Lung (tissue), 17 donors: ENCODE measurements at places on chromosomes 7 and 10. TPM values are rescaled to one million over a fixed set of nuclear protein-coding genes. Genes with fewer than 3 reads are reported as not detected.
A peak's percentile ranks its signal among the peaks of the same experiment; 100 is the strongest.

- no peaks in the 10 kb centered on the region for H3K27me3 ChIP-seq
- H3K4me1 ChIP-seq = no peaks in the 10 kb centered on the region
- H3K36me3 ChIP-seq = peaks cover 23% of the 10 kb centered on the region
- no peak for DNase-seq
Observed at GRCh38 chr10:1130995-1131790, 75.0 kb downstream of the WDR37 start.

DNA sequence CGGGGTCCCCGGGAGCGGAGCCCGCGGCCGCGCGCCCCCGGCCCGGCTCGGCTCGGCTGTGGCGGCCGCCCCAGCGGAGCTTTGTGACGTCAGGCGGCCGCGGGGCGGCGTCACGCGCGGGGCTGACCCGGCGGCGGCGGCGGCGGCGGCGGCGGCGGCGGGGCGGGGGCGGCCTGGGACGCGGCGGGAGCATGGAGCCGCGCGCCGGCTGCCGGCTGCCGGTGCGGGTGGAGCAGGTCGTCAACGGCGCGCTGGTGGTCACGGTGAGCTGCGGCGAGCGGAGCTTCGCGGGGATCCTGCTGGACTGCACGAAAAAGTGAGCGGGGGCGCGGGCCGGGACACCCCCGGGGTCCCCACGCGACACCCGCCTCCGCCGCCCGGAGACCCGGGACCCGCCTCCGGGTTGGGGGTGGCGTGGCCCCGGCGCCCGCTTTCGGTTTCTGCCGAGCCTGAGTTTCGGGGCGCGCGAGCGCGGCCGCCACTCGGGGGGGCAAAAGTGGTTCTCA lies at the start of gene PWWP2B:
TSS of gene PWWP2B (plus strand) at position 165 of the 506 bp plus-strand sequence. CDS start at position 192, 27 bp downstream.
- H3K4me3 ChIP-seq = peak within 1 kb of the TSS; percentile 72
- H3K27me3 ChIP-seq = no peaks in the 10 kb centered on the region
- peak within 1 kb of the TSS; percentile 92 for H3K27ac ChIP-seq
- peak; percentile 52 for DNase-seq
- no peaks in the 10 kb centered on the region for H3K36me3 ChIP-seq

GRCh38 chr7:127647636-127648035 lies 4.4 kb upstream of the SND1 start:
- no peak overlapping the region for H3K27ac ChIP-seq
- DNase-seq = no peak
- no peaks in the 10 kb centered on the region for H3K36me3 ChIP-seq
- no peaks in the 10 kb centered on the region for H3K27me3 ChIP-seq

DNA sequence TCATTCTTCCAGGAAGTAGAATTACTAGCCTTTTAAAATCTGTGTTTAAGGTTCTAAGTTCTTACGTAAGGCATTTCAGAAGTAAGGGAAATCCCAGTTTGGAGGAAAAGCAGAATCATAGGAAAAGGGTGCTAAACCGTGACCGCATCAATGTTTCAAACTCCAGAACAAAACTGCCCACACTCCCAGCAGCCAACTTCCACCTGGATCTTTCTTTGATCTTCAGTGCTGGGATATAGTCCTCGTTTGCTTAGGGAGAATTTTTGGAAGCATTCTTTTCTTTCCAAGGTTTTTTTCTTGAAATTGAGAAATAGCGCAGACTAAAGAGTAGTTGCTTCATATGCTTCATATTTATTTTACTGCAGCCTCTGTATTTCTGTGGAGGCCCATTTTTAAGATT lies 8.9 kb downstream of the PROSER2 start:
- no peaks in the 10 kb centered on the region for H3K27me3 ChIP-seq
- H3K36me3 ChIP-seq = no peaks in the 10 kb centered on the region
- no peak overlapping the region for H3K27ac ChIP-seq
- DNase-seq = no peak
- peaks cover 3% of the 10 kb centered on the region for H3K4me1 ChIP-seq

- no peak overlapping the region for H3K4me3 ChIP-seq
- H3K27ac ChIP-seq = no peak overlapping the region
- no peaks in the 10 kb centered on the region for H3K27me3 ChIP-seq
Observed at GRCh38 chr7:15543256-15543655, 18.6 kb downstream of the AGMO start.

DNA sequence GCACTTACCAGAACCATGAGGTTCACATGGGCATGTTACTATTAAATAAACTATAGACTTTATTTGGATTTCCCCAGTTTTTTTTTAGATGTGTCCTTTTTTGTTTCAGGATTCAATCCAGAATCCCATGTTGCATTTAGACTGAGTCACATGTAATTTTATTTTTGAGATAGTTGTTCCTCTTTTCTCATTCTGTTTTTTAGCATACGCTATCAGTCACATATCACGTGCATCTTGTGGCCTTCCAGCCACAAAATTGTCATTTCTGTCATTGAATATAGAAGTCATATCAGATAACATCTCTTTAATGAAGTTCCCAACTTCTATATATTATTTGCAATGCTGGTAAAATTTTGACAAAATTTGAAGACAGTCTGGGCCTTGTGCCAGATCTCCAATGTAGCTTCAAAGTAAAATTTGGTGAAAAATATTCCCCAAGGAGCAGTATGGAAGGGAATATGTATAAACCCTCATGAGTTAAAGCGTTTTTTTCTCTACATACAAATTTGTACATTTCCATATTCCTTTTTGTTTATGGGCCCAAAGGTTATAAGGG lies 132.3 kb upstream of the MKI67 start:
- no peak overlapping the region for H3K4me3 ChIP-seq
- H3K27ac ChIP-seq = no peak overlapping the region
- peaks cover 5% of the 10 kb centered on the region for H3K27me3 ChIP-seq
- no peaks in the 10 kb centered on the region for H3K4me1 ChIP-seq
- DNase-seq = peak; percentile 63

DNA sequence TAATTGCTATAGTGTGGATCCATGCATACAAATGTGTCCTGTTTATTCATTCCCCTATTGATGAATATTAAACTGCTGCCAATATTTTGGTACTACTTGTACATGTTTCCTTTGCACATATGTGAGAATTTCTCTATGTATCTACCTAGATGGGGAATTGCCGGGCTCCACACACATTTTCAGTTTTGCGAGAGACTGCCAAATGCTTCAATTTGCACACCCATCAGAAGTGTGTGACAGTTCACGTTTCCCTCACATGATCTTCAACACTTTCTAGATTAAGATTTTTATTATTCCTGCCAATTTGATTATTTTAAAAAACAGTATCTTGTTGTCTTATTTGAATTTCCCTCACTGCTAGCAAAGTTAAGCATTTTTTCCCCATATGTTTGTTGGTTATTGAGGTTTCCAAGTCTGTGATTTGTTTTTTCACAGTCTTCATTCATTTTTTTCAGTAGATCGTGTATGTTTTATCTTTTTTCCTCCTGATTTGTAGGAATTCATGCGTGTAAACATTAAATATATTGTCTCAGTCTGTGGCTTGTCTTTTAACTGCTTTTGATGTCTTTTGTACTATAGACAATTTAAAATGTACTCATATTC lies 2.4 kb upstream of the KLF14 start:
- peaks cover 5% of the 10 kb centered on the region for H3K4me1 ChIP-seq
- DNase-seq = no peak
- peaks cover 77% of the 10 kb centered on the region for H3K27me3 ChIP-seq
- H3K4me3 ChIP-seq = no peak overlapping the region
- no peak overlapping the region for H3K27ac ChIP-seq

DNA sequence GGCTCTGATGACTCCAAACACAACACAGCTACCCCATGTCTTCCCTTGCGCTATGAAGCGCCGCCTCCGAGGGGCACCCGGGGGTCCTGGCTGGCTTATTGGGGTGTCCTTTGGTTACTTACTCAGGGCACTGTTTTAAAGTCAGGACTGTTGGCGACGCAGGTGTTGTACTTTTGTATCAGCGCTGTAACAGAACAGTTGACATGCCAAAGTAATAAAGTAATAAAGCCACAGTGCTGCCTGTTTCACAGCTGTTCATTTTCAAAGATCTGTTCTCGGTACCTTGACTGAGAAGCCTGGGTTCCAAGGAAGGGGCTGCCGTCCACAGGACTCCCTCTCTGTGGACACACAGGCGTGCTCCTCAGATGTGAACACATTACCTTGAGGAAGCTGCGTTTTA lies 64.1 kb downstream of the WDR37 start:
- no peak overlapping the region for H3K27ac ChIP-seq
- no peak for DNase-seq

DNA sequence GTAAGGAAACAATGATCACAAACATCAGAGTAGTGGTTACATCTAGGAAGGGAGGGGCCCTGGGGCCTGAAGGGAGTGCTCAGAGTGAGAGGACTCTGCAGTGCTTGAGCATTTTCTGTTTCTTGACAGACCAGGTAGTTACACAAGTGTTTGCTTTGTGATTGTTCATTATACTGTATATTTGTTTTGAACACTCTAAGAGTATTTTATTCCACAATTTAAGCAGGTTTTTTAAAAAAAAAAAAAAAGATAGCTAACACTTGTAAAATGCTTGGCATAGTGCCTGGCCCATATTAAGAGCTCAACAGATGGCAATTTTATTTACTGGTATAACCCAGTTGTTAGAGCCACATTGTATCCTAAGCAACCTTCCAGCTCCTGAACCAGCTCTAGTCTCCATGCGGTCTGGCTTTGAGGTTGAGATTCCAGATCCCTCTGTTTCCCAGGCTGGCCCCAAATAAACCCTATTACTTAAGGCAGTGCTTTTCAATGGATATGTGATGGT lies 20.1 kb upstream of the ATXN7L1 start:
- no peak overlapping the region for H3K4me3 ChIP-seq
- no peaks in the 10 kb centered on the region for H3K36me3 ChIP-seq
- no peaks in the 10 kb centered on the region for H3K4me1 ChIP-seq
- H3K27me3 ChIP-seq = no peaks in the 10 kb centered on the region

GRCh38 chr10:4101918-4102654 lies 317.1 kb upstream of the KLF6 start:
- no peak for DNase-seq
- no peak overlapping the region for H3K4me3 ChIP-seq
- H3K4me1 ChIP-seq = no peaks in the 10 kb centered on the region
- no peaks in the 10 kb centered on the region for H3K27me3 ChIP-seq
- H3K27ac ChIP-seq = no peak overlapping the region

DNA sequence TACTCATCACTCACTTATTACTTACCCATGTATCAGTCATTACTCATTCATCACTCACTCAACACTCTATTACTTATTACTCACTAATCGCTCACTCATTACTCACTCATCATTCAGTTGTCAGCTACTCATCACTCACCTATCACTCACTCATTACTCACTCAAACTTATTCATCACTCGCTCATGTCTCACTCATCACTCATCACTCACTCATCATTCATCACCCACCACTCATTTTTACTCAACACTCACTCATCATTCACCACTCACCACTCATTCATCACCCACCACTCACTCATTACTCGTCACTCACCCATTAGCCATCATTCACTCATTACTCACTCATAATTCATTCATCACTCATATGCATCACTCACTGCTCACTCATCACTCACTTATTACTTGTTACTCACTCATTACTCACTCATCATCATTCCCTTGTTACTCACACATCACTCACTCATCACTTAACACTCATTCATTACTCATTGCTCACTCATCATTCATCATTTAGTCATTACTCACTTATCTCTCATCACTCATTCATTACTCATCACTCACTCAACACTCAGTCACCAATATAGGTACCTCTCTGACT lies 237.9 kb downstream of the ADARB2 start:
- H3K36me3 ChIP-seq = no peaks in the 10 kb centered on the region
- H3K4me3 ChIP-seq = no peak overlapping the region
- no peak for DNase-seq
- H3K27ac ChIP-seq = no peak overlapping the region
- no peaks in the 10 kb centered on the region for H3K27me3 ChIP-seq
- H3K4me1 ChIP-seq = no peaks in the 10 kb centered on the region

DNA sequence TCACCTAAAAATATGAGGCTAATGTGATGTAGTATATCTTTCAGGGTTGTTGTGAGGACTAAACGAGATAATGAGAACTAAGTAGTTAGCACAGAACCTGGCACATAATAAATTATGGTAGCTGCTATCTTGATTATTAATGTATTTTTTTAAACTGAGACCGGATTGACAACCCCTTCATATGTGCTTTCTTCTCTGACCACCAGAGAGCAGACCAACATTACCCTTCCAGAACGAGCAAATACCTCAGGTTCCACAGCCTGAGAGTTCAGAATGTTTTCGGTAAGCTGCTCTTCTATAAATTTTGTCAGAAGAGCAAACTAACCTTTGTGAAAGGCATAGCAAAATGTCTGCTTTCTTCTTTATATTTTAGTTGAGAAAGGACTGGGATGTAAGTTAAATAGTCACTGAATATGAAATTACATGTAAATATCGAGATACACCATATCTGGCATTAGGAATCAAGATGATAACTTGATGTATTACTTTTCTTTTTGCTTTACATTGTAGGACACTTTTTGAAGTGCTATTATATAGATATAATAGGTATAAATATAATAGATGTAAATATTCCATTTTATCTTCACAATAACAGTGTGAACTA lies 13.6 kb upstream of the BPGM start:
- peak; percentile 22 for DNase-seq
- H3K27me3 ChIP-seq = no peaks in the 10 kb centered on the region
- no peaks in the 10 kb centered on the region for H3K4me1 ChIP-seq
- H3K4me3 ChIP-seq = no peak overlapping the region

DNA sequence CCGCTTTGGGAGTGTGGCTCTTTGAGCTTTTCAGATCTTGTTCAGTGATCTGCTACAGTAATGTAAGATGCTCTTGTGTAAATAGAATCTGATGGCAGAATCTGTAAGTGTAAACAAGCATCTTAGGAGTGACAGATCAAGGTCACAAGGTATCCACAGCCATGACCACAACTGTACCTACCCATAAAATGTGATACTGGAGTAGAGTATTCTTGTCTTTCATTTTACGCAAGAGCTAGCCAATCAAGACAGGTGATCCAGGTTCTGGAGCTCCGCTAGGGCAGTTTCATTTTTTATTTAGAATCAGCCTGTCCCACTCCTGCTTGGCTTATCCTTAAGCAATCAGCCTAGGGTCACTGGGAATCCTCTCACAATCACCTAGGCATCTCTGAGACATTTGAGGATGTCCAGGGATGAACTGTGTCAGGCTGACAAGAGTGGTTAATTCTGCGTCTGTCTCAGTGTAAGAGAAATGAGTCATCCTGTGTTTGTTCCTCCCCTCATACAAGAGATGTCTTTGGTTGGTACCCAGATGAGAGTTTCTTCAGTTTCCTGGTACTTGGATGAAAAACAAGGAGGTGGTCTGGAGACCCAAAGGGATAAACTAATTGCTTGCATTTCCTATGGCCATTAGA lies 13.6 kb downstream of the ZNF138 start:
- H3K27ac ChIP-seq = no peak overlapping the region
- no peak overlapping the region for H3K4me3 ChIP-seq
- no peaks in the 10 kb centered on the region for H3K27me3 ChIP-seq
- DNase-seq = no peak

DNA sequence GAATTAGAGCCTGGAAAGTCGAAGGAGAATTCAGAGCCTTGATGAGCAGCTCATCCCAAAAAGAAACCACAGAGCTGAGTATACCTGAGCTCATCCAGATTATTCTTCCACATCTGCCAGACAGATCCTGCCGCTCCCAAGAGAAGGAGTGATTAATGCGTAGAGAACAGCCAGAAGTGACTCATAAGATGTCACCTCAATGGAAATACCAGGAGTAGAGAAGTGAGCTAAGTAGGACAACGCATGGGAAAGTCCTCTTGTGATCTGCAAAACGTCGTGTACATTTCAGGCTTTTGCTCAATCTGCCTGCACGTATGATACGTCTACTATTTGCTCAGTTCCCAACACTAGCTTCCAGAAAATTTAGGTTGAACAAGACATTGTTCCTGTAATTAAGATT lies 230.5 kb upstream of the AUTS2 start:
- H3K4me3 ChIP-seq = no peak overlapping the region
- no peak overlapping the region for H3K27ac ChIP-seq
- H3K36me3 ChIP-seq = no peaks in the 10 kb centered on the region

Gene CALML5
- total RNA-seq = not detected

Gene BCCIP
- 38.9 TPM for total RNA-seq
